ENCODE measurements at places on chromosomes 16 and 17.

DNA sequence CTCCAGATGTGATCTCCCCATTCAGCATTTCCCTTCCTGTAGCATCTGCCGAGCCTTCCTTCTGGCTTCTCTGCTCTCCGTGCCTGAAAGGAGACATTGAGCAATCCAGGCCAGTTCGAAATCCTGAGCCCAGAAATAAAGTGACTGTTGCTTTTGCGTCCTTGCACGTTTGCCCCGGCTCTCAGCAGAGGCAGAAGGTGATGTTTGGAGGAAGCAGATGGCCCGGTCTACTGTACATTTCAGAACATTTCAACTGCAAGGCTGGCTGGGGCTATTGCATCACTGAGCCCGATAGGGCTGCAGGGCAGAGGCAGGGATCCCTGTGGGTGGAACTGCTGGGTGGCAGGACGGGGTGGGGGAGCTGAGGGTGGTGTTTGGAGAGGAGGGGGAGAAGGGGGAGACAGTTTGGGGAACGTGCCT, 29.4 kb downstream of the IRF8 start:
- DNase-seq, result peak; percentile 95

GRCh38 chr16:14529010-14529669, 100.9 kb downstream of the PARN start:
- DNase-seq, result peak; percentile 62

GRCh38 chr16:15517743-15518377, 83.5 kb downstream of the BMERB1 start:
- no peak for DNase-seq

- DNase-seq, result no peak
Observed at GRCh38 chr17:82495844-82496528, 23.5 kb upstream of the FOXK2 start.

GRCh38 chr17:62090021-62090824, 25.1 kb upstream of the MED13 start:
- no peak for DNase-seq

DNA sequence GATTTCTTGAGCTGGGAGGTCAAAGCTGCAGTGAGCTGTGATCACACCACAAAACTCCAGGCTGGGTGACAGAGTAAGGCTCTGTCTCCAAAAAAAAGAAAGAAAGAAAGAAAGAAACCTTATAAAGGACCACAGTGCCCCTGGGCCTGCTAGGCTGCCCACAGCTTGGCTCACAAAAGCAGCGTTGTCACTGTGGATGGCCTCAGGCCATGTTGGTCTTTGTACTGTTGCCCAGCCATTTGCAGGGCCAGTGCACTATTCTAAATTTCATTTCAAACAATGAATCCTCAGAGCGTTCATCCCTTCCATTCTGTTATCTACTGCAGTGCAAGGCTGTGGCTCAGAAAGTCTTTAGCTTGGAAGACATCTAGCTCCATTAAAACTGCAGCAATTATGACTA, 208.4 kb downstream of the SLC39A11 start:
- DNase-seq, result no peak

- no peak for DNase-seq
Observed at GRCh38 chr16:48087639-48088038, 68.2 kb downstream of the ABCC12 start.

GRCh38 chr16:9090101-9090959, 1.1 kb upstream of the HAPSTR1 start:
- DNase-seq, result no peak

- no peak for DNase-seq
Observed at GRCh38 chr16:80350061-80350460, 190.7 kb upstream of the DYNLRB2 start.

GRCh38 chr17:73984941-73985340, 218.5 kb upstream of the RPL38 start:
- no peak for DNase-seq

DNA sequence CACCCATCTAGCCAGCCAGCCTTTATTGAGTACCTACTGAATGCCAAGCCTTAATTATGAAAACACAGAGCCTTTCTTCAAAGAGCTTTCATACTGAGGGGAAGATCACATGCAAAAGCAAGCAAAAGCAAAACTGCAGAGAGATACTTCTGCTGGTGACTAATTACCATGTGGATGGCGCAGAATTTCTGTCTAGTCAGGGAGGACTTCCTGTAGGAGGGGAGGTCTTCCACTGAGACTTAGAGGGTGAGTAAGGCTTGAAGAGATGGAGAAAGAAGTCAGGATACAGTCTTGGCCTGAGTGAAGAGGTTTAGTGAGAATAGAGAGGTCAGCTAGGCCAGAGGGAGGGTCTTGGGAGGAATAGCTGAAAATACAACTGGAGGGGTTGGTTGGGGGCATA, 53.9 kb upstream of the CCL2 start:
- no peak for DNase-seq

- no peak for DNase-seq
Observed at GRCh38 chr17:44324092-44324570, 492 bp downstream of the SLC25A39 start.

GRCh38 chr16:86082418-86083030, 183.6 kb downstream of the IRF8 start:
- DNase-seq, result no peak

DNA sequence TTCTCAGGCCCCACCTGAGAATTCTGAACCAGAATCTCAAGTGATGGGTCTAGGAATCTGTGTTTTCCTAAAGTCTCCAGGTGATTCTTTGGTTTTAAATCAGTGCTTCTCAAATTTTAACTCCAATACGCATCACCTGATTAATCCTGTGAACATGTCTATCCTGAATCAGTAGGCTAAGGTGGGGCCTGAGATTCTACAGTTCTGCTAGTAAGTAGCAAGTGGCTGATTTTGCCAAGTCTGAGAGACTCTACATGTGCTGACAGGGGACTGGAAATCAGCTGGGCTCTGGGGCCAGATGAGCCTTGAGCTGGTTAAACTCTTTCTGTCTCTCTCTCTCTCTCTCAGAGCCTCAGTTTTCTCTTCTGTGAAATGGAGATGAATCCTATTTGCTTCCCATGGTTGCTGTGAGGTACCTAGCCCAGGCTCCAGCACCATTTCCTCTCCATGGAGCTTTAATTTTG, 9.0 kb downstream of the CCR7 start:
- no peak for DNase-seq

GRCh38 chr17:20228410-20228809, 219.3 kb downstream of the SPECC1 start:
- no peak for DNase-seq

DNA sequence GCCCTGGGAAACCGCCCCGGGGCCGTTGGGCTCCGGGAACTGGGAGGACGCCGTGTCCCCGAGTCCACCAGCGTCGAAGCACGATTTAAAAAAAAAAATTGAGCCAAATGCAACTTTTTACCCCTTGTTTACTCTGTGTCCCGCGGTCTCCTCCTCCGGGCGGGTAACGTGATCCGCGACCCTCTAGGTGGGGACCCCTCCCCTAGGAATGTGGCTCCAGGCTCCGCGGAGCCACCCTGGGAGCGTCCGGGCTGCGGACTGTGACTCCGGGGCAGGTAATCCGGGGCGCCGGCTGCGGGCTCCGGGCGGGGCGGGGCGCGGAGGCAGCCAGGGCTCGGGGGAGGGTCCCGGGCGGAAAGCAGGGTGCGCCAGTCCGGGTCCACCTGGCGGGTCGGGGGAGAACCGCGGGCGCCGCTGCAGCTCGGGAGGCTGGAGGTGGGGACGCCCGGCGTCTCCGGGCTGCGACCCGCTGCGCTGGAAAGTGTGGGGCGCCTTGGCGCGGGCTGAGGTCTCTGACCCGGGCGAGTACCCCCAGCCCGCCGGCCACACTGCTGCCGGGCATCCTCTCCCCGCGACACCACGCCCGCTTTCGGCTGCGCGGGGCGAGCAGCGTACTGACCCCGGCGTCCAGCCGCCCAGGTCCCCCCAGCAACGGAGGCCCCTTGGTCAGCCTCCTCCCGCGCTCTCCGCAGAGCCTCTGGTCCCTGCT, 852 bp upstream of the HELZ start:
- no peak for DNase-seq

DNA sequence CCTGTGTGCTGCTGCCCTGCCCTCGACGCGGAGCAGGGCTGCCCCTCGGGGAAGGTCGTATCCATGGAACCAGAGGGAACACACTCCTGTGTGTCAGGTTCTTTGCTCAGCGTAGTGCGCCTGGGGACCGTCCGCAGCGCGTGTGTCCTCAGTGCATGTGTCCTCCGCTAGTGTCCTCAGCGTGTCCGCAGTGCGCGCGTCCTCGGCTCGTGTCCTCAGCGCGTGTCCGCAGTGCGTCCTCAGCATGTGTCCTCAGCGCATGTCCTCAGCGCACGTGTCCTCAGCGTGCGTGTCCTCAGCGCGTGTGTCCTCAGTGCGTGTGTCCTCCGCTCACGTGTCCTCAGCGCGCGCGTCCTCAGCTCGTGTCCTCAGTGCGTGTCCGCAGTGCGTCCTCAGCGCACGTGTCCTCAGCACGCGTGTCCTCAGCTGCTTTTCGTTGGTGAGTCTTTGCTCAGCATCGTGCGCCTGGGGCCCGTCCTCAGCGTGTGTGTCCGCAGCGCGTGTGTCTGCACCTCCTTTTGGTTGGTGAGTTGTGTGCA, 59.2 kb upstream of the ZNF750 start:
- DNase-seq, result no peak

DNA sequence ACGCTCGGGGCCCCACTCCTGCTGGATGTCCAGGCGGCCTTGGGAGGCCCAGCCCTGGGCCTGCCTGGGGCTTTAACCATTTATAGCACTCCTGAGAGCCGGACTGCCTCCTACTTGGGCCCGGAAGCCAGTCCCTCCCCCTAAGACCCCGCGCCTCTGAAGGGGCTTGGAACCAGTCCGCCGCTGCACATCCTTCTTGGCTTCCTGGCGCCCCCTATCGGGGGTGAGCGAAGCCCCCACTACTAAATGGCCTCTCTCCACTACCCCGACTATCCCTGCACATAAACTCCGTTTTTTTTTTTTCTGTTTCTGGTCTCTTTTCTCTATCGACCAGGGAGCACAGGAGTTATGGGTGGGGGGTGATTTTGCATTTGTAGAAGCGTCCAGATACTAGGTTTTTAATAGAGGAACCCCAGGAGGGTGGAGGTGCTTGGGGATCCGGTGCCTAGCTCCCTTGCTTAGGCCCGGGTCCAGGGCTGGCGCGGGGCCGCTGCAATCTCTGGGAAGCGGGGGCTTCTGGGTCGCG, 633 bp upstream of the NOL3 start:
- DNase-seq, result no peak

GRCh38 chr16:78953526-78953925, 647.0 kb downstream of the MAF start:
- DNase-seq, result no peak

DNA sequence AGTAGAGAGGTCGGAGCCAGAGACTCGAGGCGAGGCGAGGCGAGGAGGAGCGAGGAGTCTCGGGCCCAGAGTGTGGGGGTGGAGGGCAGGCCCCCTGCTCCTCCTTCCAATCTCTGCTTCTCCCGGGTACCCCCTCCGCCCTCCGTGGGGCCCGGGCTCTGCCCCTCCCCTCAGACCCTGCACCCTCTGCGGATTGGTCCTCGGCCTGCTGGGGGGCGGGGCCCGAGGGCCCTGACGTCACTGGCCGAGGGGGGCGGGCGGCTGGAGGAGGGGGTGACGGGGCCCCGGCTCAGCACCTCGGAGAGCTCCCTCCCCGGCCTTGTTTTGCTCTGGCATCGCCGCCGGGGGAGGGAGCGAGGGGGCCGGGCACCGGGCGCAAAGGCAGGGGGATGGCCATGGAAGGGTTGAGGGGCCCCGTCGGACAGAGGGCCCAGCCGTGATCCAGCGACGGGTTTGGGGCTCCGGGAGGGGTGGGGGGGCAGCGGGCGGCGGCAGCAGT, at the start of gene RUNDC3A:
TSS of gene RUNDC3A (plus strand) at position 282 of the 499 bp plus-strand sequence. CDS start 232 bp downstream, outside the sequence.
- DNase-seq, result peak; percentile 51

DNA sequence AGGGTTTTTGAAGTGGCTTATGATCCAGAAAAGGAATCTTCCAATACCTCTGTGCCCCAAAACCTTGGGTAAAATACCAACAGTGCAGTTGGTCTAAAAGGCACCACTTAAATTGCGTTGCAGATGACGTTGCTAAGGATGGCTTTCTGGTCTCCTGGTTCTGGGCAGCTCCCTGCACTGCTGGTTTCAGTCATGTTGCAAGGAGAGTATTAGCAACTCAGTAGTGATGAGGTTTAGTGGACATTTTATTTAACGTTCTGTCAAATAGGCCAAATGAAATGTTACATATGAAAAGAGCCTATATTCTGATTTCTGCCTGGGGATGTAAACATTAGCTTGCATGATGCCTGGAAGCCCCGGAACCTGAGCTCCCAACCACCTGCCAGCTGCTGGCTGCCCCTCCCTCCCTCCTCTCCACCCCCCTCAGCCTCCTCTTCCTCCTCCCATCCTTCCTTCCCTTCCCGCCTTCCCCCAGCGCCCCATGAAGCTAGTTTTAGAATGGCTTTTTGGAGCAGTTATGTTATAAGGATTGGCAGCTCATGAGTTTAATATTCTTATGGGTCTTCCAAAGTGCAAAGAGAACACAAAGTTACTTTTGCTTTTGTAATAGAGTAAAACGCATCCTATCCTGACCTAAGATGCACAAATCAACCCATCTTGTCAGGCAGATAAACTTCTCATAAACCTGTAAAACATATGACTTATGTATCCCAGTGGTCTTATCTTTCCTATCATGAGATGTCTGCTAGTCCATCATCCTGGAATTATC, 20.7 kb downstream of the CD7 start:
- DNase-seq, result no peak

GRCh38 chr17:61202564-61202963, 197.1 kb upstream of the TBX2 start:
- DNase-seq, result no peak

- peak; percentile 52 for DNase-seq
Observed at GRCh38 chr16:71537643-71538042, 11.4 kb downstream of the CHST4 start.

- no peak for DNase-seq
Observed at GRCh38 chr16:72938795-72939164, 109.1 kb downstream of the ZFHX3 start.

- peak; percentile 92 for DNase-seq
Observed at GRCh38 chr17:78759203-78759968, 22.7 kb downstream of the CYTH1 start.

DNA sequence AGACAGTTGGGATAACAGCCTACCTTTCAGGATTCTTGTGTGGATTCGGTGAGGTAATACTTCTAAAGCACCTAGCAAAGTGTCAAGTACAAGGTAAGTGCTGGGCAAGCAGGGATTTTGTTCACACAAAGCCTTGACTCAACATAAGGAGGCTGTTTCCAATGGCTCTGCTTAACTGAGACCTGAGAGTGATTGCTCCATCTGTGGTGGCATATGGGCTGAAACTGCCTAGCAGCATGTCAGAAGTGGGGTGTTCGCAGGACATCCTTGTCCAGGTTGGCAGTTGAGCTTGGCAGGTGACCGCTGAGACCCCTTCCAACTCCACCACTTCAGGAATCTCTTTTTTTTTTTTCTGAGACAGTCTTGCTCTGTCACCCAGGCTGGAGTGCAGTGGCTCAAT, 19.8 kb downstream of the IL4R start:
- DNase-seq, result no peak

GRCh38 chr17:78476149-78476548, 97.7 kb downstream of the PGS1 start:
- DNase-seq, result no peak

Data from AML-193 (cell line).